Uterus (tissue), 4 donors: ENCODE measurements at places on chromosomes 5 and 9. TPM values are rescaled to one million over a fixed set of nuclear protein-coding genes. Genes with fewer than 3 reads are reported as not detected.
A peak's percentile ranks its signal among the peaks of the same experiment; 100 is the strongest.

PALM2AKAP2 gene
- total RNA-seq, result 41.8 TPM

LCN1 gene
- total RNA-seq, result not detected

TSSK1B gene
- 0.35 TPM for total RNA-seq

TMEM215 gene
- not detected for total RNA-seq

RNF183 gene
- not detected for total RNA-seq

CBY3 gene
- not detected for total RNA-seq

SLC24A2 gene
- total RNA-seq, result 2.4 TPM

GHR gene
- 1.8 TPM for total RNA-seq

NKD2 gene
- total RNA-seq, result not detected

LCP2 gene
- total RNA-seq, result 1.3 TPM

DNA sequence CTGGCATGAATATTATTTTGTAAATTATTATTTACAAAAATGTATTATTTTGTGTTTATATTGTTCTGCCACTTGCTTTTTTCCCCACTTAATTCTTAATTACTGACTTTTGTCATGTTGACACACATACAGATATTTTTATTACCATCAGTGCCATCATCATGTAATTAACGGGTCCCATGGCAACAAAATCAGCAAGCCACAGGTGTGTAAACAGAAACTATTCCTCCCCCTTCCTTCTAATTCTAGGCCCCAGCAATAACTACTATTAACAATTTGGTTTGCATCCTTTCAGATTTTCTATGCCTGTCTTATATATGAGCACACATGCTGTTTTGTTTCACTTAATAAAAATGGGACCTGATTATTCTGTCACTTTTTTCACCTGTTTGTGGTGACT lies 29.3 kb downstream of the CYFIP2 start:
- DNase-seq, result no peak

GRCh38 chr9:13166996-13167395 lies 112.5 kb downstream of the MPDZ start:
- no peak for DNase-seq

DNA sequence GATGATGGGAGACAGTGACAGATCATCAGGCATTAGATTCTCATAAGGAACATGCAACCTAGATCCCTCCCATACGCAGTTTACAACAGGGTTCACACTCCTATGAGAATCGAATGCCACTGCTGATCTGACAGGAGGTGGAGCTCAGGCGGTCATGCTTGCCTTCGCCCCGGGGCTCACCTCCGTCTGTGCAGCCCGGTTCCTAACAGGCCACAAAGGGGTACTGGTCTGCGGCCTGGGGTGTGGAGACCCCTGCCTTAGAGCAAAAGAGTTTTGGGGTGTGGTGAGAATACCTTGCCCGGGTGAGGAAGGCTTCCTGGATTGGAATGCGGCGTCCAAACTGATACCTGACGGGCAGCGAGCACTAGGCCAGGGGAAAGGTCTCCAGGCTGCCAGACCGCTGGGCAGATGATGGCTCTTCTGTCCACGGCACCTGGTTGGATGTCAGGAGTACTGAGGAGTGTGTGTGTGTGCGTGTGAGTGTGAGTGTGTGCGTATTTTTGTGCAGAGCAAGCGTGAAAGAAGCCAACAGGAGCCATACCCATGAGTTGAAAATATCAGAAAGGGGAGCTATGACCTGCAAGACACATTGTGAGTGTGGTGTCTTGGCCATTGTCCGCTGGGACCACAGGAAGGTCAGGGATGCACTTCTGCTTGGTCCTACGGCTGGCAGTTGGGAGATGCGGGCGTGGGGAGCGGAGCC lies 55.4 kb downstream of the ACER2 start:
- no peak for DNase-seq

DNA sequence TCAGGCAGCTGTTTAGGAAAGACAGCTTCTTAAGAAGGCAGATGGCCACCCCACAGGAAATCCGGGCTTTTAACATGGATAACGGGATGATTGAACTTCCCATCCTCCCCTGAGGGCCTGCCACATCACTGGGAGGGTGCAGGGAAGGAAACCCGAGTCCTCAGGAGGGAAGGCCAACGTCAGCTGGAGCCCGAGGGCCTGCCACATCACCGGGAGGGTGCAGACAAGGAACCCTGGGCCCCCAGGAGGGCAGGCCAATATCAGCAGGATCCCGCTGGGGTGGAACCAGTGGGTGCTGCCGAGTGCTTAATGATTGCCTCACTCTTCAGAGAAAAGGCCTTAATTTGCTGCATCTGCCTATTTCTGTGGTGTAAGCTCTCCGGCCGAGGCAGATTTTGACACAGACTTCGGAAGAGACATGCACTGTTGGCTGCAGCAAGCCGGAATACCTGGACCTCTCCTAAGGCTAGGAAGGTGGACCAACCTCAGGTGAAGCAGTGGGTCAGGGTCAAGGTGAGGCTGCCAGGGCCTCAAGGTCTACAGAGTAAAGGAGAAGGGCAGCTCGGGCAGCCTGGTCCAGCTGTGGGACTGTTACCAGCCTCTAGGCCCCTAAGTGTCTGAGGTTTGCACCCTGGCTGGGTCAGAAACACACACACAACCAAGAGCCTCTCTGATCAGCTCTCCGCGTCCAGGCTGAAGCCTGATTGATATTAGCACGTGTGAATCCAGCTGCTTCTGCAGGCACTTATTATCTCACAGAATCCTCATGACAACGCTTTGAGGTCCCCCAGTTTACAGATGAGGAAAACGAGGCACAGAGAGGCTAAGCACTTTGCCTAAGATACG lies 14.8 kb upstream of the COL5A1 start:
- DNase-seq, result peak; percentile 6

DNA sequence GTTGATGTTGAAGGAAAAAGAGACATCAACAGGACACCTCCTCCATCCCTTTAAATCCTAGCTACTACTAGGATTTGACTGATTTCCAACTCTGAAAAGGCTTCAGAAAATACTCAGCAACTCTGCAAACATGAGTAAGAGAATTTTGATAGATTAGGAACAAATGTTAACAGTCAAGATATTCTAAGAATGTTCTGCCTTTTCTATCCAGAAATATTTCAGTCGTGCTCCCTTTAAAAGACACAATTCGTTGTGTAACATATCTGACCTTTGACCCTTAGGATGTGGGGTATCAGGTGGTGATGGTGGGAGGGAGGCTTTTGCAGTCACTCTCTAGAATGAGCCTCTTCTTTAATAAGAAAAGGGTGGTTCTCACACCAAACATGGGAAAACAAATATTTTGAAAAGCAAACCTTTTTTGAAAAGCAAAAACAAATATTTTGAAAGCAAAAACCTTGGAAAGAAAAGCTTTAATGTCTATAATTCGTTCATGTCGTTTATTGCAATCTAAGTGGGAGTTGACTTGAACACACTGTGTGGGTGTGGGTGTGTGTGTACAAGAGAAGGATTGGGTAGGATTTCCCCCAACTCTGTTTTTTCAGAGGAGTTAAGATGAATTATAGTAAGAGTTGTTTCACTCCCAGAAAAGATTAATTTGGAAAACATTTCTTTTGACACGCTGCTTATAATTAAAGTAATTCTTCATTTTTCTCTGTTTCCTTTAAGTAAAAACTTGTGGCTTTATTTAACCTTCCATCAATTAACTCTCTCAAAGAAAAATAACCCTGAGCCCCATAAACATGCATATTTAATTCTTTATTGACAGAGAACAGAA lies 152.8 kb downstream of the TMEM167A start:
- DNase-seq, result no peak

- no peak for DNase-seq
Measured at GRCh38 chr9:99187311-99187710, 34.4 kb downstream of the ALG2 start.

- no peak for DNase-seq
Measured at GRCh38 chr5:137086342-137086741, 412.8 kb downstream of the SPOCK1 start.

DNA sequence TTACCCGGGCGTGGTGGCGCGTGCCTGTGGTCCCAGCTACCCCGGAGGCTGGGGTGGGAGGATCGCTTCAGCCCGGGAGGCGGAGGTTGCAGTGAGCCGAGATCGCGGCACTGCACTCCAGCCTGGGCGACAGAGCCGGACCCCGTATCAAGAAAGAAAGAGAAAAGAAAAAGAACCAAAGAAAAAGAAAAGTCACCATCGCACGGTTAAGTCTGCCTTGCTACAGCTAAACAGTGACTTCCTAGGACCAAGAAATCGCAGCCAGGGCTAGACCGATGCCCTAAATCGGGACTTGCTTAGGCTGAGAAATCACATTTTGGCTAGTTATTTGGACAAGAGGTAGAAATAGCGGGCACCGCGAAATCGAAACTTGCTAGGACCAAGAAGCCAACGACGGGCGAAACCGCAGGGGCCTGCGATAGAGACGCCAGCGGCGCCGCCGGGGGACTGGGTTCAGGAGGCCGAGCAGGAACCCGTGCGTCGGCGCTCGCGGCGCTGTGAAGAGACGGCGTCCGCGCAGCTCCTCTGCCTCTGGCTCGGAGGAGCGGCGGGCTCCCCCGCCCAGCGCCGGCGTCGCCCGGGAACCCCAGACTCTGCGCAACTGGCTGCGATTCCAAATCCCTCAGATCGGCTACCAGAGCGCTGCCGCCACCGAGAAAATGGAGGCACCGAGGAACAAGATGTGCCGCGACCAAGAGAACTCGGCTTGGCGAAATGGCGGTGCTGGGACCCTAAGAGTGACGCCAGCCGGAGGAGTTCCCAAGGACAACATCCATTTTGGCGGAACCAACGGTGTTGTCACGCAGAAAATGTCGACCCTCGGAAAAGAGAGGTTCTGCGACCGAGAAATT lies 26.1 kb upstream of the ANXA2R start:
- peak; percentile 62 for DNase-seq

- no peak for DNase-seq
Measured at GRCh38 chr9:9557804-9558334, 1054.9 kb downstream of the PTPRD start.

DNA sequence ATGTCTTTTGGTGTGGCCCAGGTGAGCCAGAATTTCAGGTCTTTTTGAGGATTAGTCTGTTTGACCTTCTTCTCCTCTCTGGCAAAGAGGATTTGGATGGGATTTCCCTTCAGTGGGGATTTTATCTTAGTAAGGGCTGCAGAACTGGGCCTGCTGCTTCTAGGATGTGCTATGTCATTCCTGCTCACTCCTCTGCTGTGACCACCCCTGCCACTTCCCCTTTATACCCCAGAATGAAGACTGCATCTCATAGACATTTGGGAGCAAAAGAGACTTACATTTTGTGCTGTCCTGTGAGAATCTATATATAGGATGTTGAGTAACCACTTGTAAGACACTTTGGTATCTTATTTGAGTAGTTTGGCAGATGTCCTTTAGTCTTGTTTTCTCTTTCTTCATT lies 76.2 kb downstream of the ARHGAP26 start:
- DNase-seq, result no peak

GRCh38 chr5:159338118-159338517 lies 7.8 kb upstream of the IL12B start:
- DNase-seq, result no peak

DNA sequence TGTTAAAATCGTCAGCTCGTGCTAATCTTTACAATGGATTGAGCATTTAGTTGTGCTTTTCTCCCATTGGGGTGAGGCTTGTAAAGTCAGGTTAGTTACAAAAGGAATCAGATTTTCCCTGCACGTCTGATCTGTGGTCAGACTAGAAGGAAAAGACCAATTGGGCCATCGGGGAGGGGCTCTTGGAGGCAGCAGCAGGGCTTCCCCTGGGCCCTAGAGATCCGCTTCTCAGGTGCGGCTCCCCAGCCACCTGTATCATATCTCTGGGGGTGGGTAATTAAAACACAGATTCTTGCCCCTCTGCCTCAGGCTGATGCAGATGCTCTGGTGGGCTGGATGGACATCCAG lies 200.3 kb downstream of the HSPA4 start:
- no peak for DNase-seq

- no peak for DNase-seq
Measured at GRCh38 chr9:86907346-86907745, 40.0 kb downstream of the GAS1 start.

DNA sequence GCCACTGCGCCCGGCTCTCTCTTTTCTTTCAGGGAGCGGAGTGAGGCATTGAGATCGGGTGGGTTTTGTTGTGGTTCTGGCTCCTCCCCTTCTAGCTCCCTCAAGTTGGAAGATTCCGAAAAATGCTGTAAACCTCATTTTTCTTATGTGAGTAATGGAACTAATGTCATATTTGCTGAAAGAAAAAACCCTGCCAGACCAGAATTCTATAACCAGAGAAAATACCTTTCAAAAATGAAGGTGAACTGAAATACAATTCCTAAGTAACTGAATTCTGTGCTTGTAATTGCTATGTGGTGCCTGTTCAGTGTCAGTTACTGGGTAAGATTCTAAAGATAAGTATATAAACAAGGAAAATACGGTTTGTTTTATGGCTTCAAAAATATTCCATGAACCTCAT lies 30.9 kb upstream of the CDK20 start:
- DNase-seq, result no peak

DNA sequence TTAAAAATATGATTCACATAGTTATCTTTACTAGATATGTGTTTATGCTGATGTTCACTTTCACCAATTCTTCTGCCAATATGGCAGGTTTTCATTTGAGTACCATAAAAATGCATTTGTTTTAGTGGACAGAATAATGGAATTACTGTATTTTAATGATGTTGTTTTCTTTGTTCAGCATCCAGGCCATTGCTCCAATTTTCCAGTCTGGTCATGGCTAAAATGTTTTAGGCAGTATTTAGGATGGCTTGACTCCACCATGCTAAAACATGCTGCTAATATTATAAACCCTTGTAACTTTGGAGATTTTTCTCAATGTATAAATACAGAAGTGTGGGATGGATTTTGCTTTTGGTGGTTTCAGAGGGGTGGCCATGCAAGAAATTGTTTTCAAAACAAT lies 273.0 kb upstream of the RPS23 start:
- DNase-seq, result no peak

DNA sequence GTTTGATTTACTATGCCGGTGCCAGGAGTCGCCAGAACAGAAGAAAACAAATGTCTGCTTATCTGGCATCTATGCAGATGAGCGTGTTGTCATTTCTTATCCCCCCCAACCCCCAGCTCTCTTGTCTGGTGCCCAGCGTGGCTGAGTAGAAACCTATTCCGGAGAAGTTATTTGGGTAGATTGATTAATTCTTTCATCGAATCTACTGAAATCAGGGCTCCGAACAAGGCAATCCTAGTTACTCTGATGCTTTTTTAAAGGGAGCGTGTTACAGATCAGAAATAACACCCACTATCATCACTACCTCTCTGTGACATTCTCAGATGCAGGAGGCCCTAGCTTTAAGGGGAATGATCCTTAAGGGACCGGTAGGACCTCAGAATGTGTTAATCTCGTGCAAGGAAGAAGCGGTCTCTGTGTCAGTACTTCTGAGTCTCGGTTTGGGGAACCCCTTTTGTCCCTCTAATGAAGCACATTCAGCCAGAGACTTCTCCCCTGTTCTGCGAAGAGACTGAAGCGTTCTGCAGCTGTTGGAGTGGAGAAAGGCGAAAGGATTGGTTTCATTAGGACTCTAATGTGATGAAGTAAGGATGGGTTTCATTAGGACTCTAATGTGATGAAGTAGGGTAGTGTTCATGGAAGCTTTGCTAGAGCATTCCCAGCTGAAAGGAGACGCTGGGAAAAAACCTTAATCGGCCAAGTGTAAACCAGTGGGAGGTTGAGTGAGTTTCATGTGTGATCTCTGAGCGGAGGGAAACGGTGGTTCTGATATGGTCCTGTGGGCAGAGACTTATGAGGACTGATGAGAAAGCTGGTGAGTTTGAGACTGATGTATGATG lies 1.5 kb downstream of the PIP5K1B start:
- no peak for DNase-seq

GRCh38 chr5:138457531-138458275 lies 7.6 kb upstream of the EGR1 start:
- DNase-seq, result no peak
